ENCODE measurements at places on chromosomes 4 and X.

DNA sequence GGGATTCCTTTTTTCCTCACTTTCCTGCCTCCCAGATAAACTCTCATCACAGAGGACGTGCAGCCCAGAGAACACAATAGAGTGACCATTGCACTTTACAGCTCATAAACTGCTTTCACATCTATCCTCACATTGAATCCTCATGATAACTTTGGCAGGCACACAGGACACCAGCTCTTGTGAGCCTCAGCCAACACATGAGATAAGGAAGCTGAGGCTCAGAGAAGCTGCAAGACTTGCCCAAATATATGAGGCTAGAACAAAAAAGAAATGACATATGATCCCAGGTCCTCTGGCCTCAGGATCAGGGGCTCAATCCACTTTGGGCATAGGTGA, 85.0 kb upstream of the CPEB2 start:
- DNase-seq = no peak

DNA sequence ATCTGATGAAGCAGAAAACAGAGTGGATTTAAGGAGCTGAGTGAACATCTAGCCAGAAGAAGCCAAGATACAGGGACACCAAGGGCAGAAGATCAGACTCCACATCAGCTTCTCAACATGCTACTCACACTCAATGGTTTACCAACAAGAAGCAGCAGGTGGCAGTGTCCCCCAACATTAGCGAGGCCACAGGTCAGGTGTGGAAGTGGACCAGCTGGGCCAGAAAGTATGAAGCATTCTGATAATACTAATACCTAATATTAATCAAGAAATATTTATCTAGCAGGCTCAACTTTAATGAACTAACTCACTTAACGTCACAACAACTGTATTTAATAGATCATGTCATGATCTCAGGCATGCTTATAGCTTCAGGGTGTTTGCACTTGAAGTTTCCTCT, 73.4 kb upstream of the TTC29 start:
- DNase-seq = peak; percentile 79

DNA sequence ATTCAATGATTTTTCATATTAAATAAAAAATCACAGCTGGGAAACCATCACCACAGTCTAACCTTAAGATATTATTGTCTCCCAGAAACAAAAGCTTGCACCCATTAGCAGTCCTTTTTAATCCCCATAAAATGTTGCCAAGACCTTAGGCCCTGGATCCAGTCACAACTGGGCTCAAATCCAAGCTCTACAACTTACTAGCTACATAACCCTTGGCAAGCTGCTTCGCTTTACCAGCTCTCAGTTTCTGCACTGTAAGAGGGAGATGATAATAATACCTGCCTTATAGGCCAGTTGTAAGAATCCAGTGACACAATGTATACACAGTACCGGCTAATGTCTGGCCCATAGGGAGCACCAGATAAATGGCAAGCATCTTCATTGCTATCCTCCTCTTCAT, 400.9 kb upstream of the FGF13 start:
- DNase-seq = no peak

- no peak for DNase-seq
Observed at GRCh38 chr4:158055668-158056067, 117.2 kb downstream of the GASK1B start.

DNA sequence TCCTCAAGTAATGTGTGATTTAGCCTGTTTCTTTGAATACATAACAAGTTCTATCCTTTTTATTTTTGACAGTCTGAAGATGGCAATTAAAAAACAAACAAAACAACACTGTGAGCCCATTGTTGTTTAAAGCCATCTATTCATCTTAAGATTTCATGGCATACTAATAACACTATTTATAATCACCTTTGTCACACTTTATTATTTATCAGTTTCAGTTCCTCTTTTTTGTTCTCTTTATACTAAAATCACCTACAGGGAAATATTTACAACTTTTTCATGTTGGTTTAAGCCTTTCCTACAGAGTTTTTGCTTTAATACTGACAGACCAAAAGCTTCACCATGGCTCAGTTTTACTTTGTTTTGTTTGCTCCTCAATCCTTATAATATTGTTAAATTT, 247.4 kb upstream of the CTSO start:
- DNase-seq = no peak

- DNase-seq = peak; percentile 70
Observed at GRCh38 chr4:121900132-121900983, 30.1 kb upstream of the BBS7 start.

- DNase-seq = no peak
Observed at GRCh38 chrX:47208108-47208507, 10.4 kb upstream of the CDK16 start.

- DNase-seq = no peak
Observed at GRCh38 chr4:19575924-19576323, 675.8 kb upstream of the SLIT2 start.

GRCh38 chrX:69813677-69814076, 197.8 kb downstream of the EDA start:
- no peak for DNase-seq

Data from islet precursor cell (in vitro differentiated cells).